ENCODE measurements at places on chromosomes 5 and 9.

DNA sequence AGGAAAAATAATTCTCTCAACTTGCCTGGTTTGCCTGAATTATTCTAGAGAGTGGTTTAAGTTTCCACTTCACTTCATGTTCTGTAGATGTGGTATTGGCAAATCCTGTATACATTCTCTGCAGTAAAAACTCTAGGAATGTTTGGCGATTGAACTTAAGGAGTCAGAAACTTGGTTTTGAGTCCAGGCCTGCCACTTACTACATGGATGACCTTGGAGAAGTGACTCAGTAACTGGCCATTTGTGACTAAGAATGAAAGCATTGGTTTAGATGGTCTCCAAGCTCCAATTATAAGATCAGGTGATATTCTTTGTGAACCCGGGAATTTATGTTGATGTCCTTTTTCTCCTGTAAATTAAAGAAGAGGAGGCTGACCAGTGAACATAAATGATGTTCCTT lies 233.8 kb downstream of the GAS1 start:
- no peak for DNase-seq

- DNase-seq: no peak
Measured at GRCh38 chr9:136773386-136774044, 9.2 kb upstream of the LCN15 start.

- DNase-seq: no peak
Measured at GRCh38 chr5:112159435-112159834, 259.6 kb downstream of the EPB41L4A start.

GRCh38 chr5:92779536-92779935 lies 801.5 kb downstream of the NR2F1-AS1 start:
- DNase-seq: peak; percentile 40

- DNase-seq: no peak
Measured at GRCh38 chr9:87010626-87011025, 63.3 kb upstream of the GAS1 start.

DNA sequence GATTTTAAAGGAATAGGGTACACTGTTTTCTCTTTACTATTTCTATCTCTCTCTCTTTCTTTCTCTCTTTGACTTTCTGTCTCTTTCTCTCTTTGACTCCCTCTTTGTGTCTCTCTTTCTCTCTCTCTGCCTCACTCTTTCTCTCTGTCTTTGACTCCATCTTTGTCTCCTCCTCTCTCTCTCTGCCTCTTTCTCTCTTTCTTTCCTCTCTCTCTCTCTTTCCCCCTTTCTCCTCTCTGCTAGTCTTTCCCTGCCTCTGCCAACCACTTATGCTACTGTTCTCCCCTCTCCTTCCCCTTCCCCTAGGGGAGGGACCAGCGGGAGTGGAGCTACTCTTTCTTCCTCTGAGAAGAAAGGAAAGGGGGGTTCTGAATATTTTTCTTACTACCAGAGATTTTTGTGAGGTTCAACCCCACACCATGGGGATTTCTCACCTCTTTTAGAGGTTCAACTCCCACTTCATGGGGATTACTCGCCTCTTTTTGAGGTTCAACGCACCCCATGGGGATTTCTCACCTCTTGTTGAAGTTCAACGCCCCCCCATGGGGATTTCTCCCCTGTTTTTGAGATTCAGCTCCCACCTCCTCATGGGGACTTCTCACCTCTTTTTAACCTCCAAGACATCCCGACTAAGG lies 309.9 kb downstream of the NR3C1 start:
- DNase-seq: no peak

GRCh38 chr5:170333161-170333910 lies 35.8 kb upstream of the LCP2 start:
- DNase-seq: peak; percentile 84

GRCh38 chr5:54669845-54670244 lies 152.3 kb downstream of the SNX18 start:
- DNase-seq: no peak

DNA sequence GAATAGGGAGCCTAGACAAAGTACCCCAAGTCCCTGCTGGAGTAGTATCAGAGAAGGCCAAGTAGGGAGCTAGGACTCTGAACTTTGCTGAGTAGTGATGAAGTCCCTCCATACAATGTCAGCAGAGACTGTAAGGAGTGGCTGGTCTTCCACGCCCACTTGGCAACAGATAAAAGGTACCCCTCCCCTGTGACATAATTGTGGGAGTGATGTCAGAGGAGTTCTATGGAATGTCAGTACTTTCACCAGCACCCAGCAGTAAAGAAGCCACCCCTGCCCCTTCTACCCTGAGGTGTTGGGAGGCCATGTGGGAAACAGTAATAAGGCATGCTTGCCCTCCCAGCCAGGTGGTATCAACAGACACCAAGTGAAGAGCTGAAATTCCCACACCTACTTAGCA lies 143.9 kb downstream of the SLIT3 start:
- no peak for DNase-seq

DNA sequence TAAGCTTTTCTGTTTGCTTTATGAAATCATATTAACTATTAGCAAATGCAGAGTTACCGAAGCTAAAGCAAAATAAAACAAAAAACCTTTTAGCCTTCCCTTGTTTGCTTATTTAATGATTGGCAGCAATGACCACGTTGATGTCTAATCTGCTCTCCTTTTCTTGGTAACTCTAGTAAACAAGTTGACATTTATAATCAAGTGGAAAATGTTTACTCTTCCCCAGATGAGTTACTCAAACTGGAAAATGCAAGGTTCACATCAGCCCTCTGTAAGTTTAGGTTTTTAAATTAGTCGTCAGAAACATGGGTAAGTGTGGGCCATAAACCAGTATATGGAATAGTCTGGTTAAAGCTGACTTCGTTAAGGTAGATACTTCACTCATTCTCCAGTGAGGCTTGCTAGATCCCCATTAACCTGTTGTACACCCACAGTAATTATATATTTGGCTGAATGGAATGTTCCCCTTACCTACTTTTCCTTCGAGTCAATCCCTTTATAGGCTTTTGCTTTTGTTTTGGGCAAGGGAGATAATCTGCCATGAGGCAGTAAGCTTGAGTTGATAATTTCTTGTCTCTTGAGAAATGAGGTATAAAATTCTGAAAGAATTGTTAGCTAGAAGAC lies 100.9 kb downstream of the GDNF start:
- no peak for DNase-seq

- DNase-seq: no peak
Measured at GRCh38 chr9:137544176-137544760, 5.9 kb downstream of the PNPLA7 start.

- no peak for DNase-seq
Measured at GRCh38 chr9:137213160-137214060, 7.9 kb downstream of the NDOR1 start.

DNA sequence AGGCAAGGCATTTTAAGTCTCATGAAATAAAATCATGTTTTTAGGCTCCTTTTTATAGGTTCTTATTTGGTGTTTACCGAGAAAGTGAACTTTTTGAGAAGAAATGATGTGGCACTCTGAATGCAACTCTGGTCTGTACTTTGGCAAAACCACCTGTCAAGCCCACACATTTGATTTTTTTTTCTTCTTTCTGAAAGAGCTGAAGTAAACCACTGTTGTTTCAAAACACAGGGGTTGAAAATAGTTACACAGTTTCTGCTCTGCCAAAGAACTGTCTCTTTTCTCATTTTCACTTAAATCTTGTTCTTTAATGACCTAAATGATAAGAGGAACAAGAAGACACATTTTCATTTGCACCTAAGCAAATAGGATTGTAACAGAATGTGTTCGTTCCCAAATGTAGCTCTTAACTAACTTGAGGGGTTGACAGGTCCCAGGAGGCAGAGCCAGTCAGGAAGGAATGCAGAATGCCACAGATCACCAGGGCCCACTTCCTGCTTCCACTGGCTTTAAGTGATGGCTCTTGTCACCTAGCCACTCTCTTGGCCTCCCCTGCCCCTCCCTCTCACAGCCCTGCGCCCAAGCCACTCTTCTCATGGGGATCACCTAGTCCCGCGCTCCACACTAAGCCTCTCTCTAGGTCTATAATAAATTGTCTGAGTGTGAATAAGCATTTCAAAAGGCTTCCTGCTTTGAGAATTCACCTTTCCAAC lies 47.3 kb downstream of the MED27 start:
- DNase-seq: peak; percentile 50

DNA sequence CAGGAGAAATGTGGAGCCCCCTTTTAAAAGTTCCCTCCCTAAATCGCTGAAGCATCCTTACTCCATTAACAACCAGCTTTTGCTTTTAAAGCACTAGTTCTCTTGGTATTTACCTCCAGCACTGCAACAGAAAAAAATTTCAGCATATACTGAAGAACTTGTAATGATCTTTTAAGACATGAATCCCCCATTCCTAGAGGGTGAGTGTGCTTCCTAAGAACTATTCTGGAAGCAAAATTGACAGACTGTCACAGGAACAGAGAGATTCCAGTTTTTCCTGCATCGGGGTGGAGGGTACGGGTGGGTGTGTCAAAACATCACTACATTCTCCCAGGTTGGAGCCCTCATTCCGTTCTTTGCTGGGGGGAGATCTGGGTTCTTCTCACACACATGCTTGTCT lies 151.9 kb downstream of the EBF1 start:
- no peak for DNase-seq

GRCh38 chr5:102589661-102590060 lies 90.9 kb upstream of the SLCO6A1 start:
- no peak for DNase-seq

GRCh38 chr5:92337772-92338234 lies 954.7 kb upstream of the ARRDC3 start:
- DNase-seq: no peak

- DNase-seq: peak; percentile 22
Measured at GRCh38 chr5:61866930-61867329, 439.1 kb upstream of the KIF2A start.

DNA sequence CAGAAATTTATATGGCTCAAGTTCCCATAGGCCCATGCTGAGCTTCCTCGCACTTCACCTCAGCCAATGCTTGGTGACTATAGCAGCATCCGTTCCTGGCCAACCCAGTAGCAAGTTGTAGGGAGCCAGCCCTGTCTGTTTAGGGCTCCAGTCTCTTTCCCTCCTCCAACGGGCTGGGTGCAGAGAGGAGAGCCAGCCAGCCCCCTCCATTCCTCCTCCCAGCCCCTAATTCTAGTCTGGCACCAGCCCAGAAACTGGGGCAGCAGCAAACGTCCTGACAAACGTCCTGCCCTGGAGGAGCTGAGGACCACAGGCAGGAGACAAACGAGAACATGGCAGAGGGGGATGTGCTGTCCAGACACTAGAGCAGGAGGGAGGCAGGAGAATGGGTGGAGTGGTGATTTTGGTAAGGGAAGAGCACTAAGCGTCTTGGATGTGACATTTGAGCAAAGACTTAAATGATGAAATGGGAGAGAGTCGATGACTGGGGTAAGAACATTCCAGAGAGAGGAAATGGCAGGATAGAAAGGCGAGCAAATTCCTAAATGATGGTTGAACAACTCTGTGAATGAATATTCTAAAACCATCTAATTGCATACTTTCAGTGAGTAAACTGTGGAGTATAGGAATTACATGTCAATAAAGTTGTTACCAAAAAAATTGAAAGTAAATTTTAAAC lies 222.5 kb upstream of the DAPK1 start:
- no peak for DNase-seq

DNA sequence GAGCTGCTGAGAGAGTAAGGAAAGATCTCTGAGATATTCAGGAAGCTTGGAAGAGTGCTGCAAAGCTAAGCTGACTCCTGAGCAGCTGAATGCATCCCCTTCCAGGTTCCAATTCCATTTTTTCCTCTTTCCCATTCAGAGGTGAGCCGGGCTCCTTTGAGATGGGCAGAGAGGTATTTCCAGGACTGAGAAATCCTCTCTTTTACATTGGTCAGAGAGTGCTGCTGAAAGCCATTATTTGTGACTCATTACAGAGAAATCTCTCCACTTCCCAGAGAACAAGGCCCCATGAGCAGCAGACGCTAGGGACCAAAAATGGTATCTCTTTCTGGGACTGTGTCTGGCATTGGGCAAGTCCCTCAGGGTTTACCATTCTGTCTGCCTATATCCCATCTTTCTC lies 3.7 kb downstream of the MCTP1 start:
- peak; percentile 34 for DNase-seq

DNA sequence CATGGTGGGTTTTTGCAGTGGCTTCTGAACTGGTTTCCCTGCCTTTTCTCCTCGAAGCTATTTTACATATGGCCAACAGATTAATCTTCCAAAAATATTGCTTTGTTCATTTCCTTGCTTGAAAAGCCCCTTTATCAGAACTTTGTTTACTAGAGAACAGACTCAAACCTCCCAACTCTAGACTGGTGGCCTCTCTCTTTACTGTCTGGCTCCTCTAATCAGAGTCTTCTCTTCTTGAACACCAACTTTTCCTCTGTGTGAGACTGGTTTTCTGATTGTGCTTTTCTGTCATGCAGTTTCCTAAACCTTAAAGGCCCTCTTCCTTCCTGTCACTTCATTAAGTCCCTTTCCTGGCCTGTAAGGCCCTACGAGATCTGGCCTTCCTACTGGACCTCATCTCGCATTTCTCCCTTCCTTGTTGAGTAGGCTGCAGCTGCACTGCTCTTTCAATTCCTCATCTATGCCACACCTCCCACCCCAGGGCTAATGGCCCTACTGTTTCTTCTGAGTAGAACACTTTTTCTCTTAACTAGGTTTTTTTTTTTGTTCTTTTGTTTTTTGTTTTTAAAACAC lies 5.7 kb downstream of the C9orf43 start:
- DNase-seq: no peak

GRCh38 chr5:180205916-180206315 lies 3.1 kb downstream of the RASGEF1C start:
- DNase-seq: no peak

- peak; percentile 90 for DNase-seq
Measured at GRCh38 chr9:82991671-82992070, 71.3 kb downstream of the RASEF start.

DNA sequence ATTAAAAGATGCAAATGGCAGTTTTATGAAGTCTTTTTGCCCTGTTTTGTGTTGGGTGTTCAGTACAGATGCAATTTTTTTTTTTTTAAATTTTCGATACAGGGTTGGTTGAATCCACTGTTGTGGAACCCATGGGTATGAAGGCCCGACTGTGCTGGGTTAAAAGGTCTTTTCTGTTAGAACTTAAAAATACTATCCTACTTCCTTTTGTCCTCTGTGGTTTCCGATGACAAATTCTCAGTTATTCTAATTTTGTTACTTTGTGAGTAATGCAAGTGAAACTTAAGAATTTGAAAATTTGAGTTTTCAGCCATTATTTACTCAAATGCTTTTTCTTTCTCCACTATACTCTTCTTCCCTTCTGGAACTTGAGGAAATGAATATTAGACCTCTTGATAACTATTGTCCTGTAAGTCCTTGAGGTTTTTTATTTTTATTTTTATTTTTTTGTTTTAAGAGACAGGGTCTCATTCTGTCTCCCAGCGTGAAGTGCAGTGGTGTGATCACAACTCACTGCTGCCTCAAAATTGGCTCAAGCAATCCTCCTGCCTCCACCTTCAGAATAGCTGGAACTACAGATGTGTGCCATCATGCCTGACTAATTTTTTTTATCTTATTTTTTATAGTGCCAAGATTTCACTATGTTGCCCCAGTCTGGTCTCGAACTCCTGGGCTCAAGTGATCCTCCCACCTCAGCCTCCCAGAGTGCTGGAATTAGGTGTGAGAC lies 67.5 kb downstream of the ZCCHC7 start:
- DNase-seq: no peak

GRCh38 chr9:111854799-111855198 lies 41.8 kb upstream of the UGCG start:
- DNase-seq: no peak

- DNase-seq: no peak
Measured at GRCh38 chr9:80649001-80649420, 1040.3 kb downstream of the TLE1 start.
